ENCODE measurements at places on chromosomes 7 and 10. TPM values are rescaled to one million over a fixed set of nuclear protein-coding genes. Genes with fewer than 3 reads are reported as not detected.

DNA sequence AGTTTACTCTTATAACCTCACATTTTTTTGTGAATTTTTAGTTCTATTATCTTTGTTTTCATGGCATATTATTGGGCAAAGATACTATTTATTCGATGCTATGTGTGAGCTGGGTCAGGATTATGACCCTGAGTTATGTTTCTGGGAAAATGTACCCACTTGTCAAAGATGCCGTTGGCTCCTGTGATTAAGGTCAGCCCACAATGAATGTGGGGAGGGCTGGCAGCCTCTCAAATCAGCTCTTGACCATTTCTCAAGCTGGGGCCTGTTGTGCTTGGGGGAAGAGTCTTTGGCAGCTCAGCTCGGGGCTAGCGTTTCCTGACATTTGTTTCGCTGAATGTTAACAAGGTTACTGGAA, 97.5 kb downstream of the TCF7L2 start:
- DNase-seq: no peak

DNA sequence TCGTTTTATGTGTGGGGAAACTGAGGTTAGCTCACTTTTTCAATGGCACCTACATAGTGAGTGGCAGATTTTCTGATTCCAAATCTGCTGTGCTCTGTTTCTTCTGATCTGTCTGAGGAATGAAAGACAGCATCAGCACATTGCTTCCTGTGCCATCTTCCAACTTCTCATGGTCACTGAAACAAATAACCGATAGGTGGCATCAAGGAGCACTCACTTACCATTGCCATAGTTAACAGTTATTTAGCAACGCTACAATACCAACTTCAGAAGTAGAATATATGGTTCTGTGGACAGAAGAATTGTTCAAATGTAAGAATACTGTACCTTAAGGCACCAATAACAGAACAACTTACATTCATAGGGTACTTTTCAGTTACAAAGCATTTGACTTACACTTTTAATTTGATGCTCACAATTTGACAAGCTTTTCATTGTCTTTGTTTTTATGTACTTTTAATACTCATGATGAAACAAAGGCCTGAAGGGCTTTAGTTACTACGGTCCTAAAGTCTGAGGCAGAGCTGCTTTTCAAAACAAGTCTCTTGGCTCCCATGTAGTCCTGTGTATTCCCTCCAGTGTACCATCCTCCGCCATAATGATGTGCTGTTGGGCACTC, 228.9 kb upstream of the TCF7L2 start:
- DNase-seq: peak; percentile 70

- no peak for DNase-seq
These were observed 76.0 kb upstream of the ADO start for GRCh38 chr10:62728479-62728878.

CACNA2D1 gene
- 72.7 TPM for total RNA-seq

DNA sequence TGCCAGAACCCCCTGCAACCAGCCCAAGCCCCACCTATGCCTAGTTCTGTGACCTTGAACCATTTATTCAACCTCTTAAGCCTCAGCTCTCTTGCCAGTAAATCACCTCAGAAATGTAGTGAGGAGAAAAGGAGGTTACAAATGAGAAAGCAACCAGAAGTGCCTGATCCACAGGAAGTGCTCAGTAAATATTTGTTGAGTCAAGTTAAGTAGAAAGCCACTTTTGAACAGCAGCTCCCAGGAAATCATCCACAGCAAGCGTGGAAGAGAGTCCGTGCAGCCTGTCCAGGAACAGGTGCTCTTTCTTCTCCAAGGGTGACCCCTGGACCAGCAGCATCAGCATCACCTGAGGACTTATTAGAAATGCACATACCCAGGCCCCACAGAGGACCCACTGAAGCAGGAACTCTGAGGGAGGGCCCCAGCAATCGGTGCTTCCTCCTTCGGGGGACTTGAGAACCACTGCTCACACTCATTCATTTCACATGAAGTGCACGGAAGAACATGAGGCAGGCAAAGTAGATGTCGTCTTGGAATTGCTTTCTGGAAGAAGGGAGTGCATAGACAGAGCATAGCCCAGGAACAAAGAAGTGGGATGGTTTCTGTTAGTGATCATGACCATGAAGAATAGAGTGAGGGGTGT, 6.3 kb upstream of the C10orf71 start:
- no peak for DNase-seq

GRCh38 chr10:131184503-131184902, 127.0 kb downstream of the TCERG1L start:
- DNase-seq: no peak

GRCh38 chr7:94957061-94957460, 49.7 kb downstream of the PPP1R9A start:
- DNase-seq: no peak

GRCh38 chr7:43729924-43730248, 563 bp upstream of the COA1 start:
- DNase-seq: no peak

HOXA11 gene
- not detected for total RNA-seq

TMEM176B gene
- total RNA-seq: 79.5 TPM

- DNase-seq: peak; percentile 82
These were observed 11.4 kb downstream of the NPVF start for GRCh38 chr7:25216837-25217236.

DNA sequence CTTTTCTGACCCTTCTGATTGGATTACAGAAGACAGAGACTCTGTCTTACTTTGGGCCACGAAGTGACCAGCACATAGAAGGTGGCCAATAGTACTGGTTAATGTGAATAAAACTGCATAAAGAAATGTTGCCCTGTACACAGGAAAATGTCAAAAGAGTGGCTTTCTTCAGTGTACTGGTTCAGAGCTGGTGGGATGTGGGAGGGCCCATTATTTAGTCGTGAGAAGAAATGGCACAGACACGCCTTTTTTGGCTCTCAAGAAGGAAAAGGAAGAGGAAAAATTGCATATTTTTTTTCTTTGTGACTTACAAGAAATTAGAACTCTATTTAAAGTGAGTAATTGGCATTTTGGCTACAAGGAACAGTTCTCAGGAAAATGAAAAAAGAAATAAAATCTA, 129.7 kb downstream of the DGKI start:
- no peak for DNase-seq

DNA sequence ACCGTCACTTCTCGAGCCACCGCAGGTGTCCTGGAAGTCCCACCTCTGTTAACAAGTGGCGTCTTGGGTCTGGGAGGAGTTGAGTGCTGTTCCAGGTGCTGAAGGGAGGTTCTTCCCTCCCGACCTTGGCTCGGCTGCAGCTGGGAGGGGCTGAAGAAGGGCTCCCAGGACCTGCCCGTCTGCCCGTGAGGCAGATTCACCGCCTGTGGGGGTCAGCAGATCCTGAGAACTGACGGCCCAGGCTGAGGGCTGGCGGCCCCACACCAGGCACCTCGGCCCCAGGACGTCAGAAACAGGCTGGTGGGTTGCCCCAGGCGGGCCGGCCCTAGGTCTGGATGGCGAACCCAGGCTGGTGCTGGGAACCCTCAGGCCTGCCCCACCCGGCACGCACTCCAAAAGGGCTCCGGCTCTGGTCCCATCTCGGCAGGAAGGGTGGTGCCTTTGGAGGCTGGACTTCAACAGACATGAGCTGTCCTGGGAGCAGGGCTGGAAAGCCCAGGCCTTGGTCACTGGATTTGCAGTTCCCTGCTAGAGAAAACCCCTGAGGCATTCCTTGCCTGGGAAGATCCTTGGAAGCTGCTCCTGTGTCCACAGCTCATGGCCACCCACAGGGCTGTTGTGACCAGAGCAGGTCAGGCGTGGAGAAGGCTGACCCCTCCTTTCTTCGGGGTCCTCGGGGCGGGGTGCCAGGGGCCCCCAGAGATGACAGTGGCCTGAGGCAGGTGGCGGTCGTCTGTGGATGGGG, 42.6 kb upstream of the CFAP46 start:
- DNase-seq: no peak

DNA sequence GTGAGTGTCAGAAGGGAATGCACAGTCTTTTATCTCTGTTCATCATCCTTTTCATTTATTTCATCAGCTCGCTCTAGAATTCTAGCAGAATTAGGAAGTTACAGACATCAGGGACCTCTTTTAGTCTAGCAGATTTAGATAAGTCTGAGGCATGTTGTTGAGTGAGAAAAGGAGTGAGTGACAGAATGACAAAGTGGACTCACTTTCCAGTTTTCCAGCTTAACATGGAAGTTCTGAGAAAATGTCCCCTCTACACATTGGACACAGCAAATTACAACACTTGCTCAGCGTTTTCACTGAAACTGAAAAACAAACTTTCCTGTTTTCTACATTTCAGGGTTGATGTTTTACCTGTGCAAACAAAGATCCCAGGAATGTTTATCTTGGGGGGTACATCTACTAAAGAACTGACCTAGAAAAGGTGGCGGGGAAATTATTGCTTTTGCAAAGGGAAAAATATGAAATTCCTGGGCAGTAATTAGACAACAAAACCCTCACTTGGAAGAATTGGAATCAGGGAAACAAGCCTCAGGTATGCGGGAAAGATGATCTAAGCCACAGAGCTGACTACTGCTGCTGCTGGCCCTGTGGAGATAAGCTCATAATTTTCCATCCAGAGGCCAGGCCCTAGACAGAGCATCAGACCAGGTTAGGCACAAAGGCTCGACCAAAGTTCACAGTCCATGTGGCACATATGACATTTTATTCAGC, 14.6 kb upstream of the CYP3A5 start:
- DNase-seq: peak; percentile 30

SLC13A4 gene
- not detected for total RNA-seq

DNA sequence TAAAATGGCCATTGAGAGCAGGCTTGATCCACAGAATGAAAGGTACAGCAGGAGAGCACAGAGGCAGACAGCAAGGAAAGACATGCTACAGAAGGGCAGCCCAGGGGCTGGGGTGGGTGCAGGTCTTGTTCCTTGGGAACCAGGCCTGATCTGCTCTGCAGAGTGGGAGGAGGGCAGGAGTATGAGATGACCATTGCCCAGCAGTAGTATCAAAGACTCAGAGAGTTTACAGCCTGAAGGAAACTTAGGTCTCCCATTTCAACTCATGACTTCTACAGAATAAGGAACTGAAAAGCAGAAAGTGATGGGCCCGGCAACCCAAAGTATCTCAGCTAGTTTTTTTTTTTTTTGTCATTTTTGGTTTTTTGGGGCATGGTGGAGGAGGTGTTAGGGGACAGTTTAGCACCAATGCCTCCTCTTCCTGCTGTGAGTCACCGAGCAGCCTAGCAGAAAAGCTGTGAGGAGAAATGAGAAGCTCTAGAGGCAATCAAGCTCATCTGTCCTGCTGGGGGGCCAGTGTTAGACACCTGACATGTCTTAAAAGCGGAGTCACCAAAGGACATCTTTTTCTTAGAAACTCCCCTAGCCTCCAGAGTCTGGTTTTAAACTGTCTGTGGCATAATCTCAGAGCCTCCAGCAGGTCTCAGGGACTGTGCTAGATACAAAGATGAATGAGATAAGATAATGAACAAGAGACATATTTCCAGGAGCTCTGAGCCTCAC, 34.3 kb upstream of the HERPUD2 start:
- DNase-seq: peak; percentile 28

DNA sequence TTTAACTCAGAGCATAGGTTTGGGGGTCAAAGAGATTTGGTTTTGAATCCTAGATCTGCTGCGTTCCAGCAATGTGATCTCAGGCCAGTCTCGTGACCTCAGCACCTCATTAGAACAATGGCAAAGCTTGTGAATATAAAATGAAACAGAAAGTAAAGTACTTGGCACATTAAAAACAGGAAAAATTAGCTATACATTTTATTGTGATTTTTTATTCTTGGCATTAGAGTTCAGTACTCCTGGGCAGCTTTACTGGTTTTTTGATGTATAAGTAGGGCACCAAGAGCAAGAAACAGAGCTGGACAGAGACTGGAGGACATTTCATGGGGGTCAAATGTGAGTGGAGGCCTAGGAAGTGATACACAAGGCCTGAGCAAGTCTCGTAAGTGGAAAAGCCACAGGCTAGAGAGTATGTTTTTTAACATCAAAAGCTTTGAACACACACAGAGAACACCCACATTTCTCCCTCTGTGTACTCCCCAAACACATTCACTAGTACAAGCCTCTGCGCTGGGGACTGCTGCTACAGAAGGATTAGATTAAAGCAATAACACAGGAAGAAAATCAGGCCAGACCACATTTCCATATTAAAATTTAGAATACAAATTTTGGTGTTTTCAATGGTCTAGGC, 157.2 kb upstream of the SLC25A13 start:
- peak; percentile 24 for DNase-seq

DNA sequence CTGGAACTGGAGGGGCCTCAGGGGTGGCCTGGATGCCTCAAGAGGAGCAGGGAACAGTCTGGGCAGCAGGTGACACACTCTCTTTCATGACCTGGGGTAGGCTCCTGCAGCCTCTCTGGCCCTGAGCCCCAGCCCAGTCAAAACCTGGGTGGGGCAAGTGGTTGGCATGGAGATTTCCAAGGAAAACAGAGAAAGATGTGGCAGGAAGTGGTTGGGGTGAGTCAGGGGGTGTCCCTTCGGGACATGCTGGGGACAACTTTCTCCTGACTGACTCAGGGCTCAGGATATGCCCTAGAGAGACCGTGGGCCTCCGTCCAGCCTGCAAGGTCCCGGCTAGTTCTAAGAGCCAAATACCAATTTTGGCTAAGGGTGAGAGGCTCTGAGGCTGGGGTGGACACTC, 2.9 kb downstream of the AQP1 start:
- no peak for DNase-seq

ARHGEF5 gene
- total RNA-seq: 14.3 TPM

- no peak for DNase-seq
These were observed 110.1 kb upstream of the RHEB start for GRCh38 chr7:151629713-151630272.

RPEL1 gene
- total RNA-seq: not detected

ATP6V0A4 gene
- not detected for total RNA-seq
